SK-MEL-5 (cell line): ENCODE measurements at places on chromosomes 5 and 9. TPM values are rescaled to one million over a fixed set of nuclear protein-coding genes. Genes with fewer than 3 reads are reported as not detected.

The IFNA13 gene
- total RNA-seq = not detected in 2 replicates

The SLC6A7 gene
- total RNA-seq = not detected in 2 replicates

The CDC20B gene
- total RNA-seq = 0.21 and 0.35 TPM in 2 replicates

The PIP5K1B gene
- 5.0 and 7.4 TPM in 2 replicates for total RNA-seq

The BTNL9 gene
- total RNA-seq = 0.16 and 0.48 TPM in 2 replicates

The CENPP gene
- 6.3 and 10.6 TPM in 2 replicates for total RNA-seq

The TEX48 gene
- not detected in 2 replicates for total RNA-seq

The DIMT1 gene
- total RNA-seq = 55.7 and 60.3 TPM in 2 replicates

The KCNIP1 gene
- not detected in 2 replicates for total RNA-seq

The CARTPT gene
- total RNA-seq = not detected in 2 replicates

The AUH gene
- total RNA-seq = 29.7 and 29.9 TPM in 2 replicates

The KCNV2 gene
- total RNA-seq = not detected in 2 replicates

The TAS2R1 gene
- not detected in 2 replicates for total RNA-seq

The TMEM38B gene
- 37.7 and 45.6 TPM in 2 replicates for total RNA-seq

The TLX3 gene
- not detected in 2 replicates for total RNA-seq

The STK10 gene
- 20.0 and 24.3 TPM in 2 replicates for total RNA-seq

The ADAMTS19 gene
- not detected in 2 replicates for total RNA-seq

The TMC1 gene
- 0.18 TPM in 1 of 2 replicates, not detected in the other for total RNA-seq

The SPAG8 gene
- 0.05 TPM in 1 of 2 replicates, not detected in the other for total RNA-seq

The GFI1B gene
- 0.05 and 0.74 TPM in 2 replicates for total RNA-seq

The NRARP gene
- total RNA-seq = 0.50 and 0.67 TPM in 2 replicates

The BTNL3 gene
- not detected in 2 replicates for total RNA-seq

The SLC4A9 gene
- 0.16 and 0.18 TPM in 2 replicates for total RNA-seq

The MYMK gene
- not detected in 2 replicates for total RNA-seq

The SPOUT1 gene
- 39.6 and 40.3 TPM in 2 replicates for total RNA-seq

The PTGS1 gene
- 0.03 and 0.53 TPM in 2 replicates for total RNA-seq

The CFAP157 gene
- total RNA-seq = 0.11 TPM in 2 replicates

The ARSK gene
- total RNA-seq = 3.9 and 4.0 TPM in 2 replicates

The TXNDC8 gene
- not detected in 2 replicates for total RNA-seq

The INSL4 gene
- total RNA-seq = 0.13 and 0.40 TPM in 2 replicates

The PCDHA6 gene
- total RNA-seq = not detected in 2 replicates

The FOXD4L6 gene
- total RNA-seq = not detected in 2 replicates

The MEIKIN gene
- not detected in 2 replicates for total RNA-seq
